ENCODE measurements at places on chromosomes 1 and 21. TPM values are rescaled to one million over a fixed set of nuclear protein-coding genes. Genes with fewer than 3 reads are reported as not detected.

ZFP69B gene
- 0.88 TPM for total RNA-seq

BRINP3 gene
- total RNA-seq, result 0.32 TPM

IFNAR1 gene
- 22.5 TPM for total RNA-seq

GRCh38 chr1:228687587-228687986, 47.7 kb upstream of the RHOU start:
- H3K36me3 ChIP-seq, result no peaks in the 10 kb centered on the region
- no peaks in the 10 kb centered on the region for H3K4me1 ChIP-seq
- H3K27me3 ChIP-seq, result no peaks in the 10 kb centered on the region
- H3K4me3 ChIP-seq, result no peak overlapping the region

ZNF683 gene
- not detected for total RNA-seq

All from heart left ventricle (tissue), 16 donors.